ENCODE measurements at places on chromosomes 2 and 18.

DNA sequence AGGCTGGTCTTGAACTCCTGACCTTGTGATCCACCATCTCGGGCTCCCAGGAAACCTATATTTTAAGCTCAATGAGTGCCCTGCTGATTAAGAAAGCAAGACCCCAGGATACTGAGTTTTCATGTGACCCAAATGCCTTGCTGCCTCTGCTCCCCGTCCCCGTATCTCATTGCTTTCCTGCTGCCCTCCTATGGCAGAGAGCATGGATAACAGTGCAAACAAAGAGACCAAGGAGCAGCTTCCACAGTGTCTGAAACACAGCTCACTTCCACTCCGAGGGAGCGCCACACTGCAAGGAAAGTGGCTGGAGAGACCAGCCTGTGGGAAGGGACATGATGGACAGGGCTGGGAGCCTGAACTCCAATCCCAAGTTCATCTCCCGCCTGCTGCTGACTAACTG lies 246.8 kb downstream of the TMEM182 start:
- no peak for DNase-seq

DNA sequence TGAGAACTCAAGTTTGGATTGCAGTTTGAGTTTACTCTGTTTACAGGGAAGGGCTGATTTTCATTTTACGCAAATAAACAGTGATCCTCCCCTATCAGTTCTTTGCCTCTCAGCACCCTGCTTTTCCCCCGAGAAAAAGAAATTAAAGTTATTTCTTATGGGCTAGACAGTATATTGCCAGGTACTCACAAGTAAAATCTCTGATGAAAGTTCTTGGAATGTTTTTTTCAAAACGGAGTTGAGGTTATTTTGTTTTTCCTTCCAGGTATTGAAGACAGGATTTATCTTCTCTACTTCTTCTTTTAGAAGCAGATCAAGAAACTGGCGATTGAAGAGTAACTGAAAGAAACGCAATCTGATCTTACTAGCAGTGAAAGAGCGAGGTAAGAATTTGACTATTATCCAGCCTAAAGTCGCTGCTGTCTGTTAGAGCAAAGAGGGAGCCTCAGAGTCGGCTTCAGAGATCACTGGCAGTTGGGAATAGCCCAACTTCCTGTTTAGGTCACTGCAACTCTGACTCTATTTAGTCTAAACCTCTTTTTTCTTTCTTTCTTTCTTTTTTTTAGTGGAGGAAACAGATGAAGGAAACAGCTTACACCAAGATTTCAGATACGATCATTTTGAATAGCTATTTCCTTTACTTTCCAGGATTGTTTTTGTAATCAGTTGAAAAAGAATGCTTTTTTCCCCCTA lies at the start of gene TFPI:
Gene TFPI (minus strand): TSS at position 425 of the 693 bp plus-strand sequence. CDS start 50,667 bp downstream, outside the sequence.
- peak; percentile 57 for DNase-seq

- no peak for DNase-seq
Measured at GRCh38 chr2:65762068-65762467, 329.7 kb upstream of the SPRED2 start.

- no peak for DNase-seq
Measured at GRCh38 chr2:235384624-235385023, 109.2 kb upstream of the AGAP1 start.

Data from sciatic nerve (tissue), 2 donors.